ENCODE measurements at places on chromosomes 4 and X.

DNA sequence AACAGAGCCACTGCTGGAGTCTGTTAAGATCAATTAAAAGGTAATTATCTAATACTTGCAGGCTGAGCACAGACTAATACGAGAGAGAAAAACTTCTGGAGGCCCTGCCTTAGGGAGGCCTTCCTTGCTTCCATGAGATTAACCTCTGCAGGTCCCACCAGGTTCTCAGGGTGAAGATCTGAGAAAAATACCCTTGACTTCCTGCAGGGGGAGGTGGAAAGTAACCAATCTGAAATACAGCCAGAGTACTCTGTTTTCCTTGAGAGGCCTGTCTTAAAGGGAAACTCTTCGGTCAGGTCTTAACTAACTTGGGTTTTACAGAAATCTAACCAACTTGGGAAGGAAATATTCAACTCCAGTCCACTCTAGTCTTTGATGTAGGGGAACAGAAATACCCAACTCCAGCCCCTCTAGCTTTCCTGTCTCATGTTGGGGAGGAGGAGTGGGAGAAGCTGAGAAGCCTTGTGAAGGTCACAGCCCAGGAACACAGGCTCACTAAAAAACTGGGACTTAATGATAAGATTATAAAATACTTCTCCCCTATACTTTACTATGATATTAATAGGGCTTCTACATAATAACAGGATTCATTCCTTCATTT is 77.1 kb downstream of the TBCK start:
- DNase-seq, result no peak

DNA sequence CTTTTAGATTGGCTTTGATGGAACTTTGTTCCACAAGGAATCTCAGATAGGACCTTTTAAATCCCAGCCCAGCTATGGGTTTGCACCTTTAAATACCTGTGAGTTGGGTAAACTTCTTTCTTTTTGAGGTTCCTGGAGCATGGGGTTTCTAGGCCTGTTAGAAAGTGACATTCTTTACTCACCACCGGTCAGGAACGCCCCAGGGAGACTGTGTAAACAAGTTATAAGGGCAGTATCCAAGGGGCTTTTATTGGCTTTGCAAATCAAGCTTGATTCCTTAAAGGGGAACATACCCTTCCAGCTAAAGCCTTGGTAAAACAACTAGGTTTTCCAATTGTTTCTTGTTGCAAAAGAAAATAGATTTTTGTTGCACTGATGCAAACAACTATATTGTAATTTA is 93.4 kb downstream of the TENT5D start:
- DNase-seq, result no peak

- DNase-seq, result no peak
These were observed 66.7 kb upstream of the FRAS1 start for GRCh38 chr4:77990456-77990855.

DNA sequence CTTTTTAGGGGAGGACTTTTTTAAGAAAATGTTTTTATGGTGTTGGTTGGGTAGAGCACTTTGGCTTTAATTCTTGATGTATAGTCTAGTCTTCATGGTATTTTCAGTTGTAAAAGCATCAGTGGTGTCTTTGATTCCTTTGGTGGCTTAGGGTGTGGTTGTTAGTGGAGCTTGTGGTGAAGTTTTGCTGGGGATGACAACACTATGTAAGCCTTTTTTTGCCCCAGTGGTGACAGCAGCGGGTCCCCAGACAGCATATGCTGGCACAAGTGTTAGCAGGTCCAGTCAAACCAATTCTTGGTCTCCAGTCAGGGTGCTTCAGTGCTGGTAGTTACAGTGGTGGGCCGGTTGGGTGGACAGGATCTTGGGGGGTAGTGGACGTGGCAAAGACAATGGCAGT is 52.0 kb downstream of the CHIC1 start:
- no peak for DNase-seq

Data from NCI-H1417 treated with DMSO at 0.1 percent for 48 hours (cell line).